Hematopoietic multipotent progenitor cell treated with erythropoietin and hydrocortisone succinate and interleukin-3 and kit ligand, for 17 days (in vitro differentiated cells): ENCODE measurements at places on chromosomes 5 and 9.
A peak's percentile ranks its signal among the peaks of the same experiment; 100 is the strongest.

DNA sequence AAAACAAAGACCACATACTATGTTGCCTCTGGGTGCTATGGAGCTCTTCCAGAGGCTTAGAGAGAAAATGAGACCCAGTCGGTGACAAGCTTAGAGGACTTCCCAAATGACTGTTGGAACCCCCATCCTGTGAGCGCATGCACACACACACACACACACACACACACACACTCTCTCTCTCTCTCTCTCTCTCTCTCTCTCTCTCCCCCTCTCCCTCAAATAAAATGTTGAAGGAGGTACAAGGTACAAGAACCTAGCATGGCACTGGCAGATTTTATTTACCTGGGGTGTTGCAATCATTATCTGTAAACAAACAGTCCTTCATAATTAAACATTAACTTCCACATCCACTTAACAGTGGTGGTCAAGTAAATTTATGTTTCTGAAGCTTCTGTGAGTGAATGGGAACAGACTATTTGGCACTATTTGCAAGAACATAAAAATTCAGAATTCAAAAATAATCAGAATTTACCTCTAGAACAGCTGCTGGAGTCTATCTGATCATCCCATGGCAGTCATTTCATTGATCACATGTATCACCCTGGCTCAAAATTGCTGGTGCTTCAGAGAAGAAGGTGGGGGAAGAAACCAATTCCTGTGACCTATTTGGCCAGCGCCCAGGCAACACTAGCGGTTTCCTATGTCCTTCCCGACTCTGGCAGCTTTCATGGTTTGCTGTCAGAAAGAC, 24.9 kb downstream of the TRPM3 start:
- DNase-seq, result no peak

DNA sequence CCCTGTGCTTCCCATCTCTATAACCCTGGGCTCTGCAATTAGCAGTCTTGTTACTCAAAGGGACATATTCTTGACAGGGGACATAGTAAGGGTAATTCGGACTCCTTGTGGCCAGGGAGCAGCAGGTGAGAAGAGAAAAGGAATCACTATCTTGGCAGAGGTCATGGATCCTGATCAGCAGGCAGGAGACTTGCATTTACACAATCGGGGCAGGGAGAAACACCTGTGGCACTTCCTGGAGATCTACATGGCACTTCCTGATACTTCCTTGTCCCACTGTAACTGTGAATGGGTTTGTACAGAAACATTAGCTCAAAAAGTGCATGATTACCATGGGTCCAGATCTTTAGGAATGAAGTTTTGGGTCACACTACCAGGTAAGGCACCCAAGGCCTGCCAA, 29.2 kb downstream of the DEPDC1B start:
- no peak for DNase-seq

DNA sequence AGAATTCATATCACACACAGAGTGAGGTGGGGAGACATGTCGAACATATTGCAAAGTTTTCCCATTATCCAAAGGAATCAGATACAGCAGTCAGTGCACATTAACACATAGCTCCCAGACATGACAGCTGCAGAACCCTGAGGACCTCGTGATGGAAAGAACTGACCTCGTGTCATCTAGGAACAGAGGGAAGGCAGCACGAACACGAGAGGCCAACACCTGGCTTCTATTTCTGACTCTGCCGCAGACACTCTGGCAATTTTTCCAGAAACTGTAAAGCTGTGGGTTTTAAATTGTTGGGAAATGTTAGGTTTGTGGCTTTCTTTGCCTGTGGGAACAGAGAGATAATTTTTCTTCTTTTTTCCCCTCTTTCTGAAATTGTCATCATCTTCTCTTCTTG, 315.0 kb upstream of the PIK3R1 start:
- DNase-seq, result no peak

- peak; percentile 80 for DNase-seq
Measured at GRCh38 chr9:128702445-128702948, at the start of gene PKN3. TSS of gene PKN3 (plus strand) at chr9:128702503. CDS start at chr9:128702916, 413 bp downstream.

DNA sequence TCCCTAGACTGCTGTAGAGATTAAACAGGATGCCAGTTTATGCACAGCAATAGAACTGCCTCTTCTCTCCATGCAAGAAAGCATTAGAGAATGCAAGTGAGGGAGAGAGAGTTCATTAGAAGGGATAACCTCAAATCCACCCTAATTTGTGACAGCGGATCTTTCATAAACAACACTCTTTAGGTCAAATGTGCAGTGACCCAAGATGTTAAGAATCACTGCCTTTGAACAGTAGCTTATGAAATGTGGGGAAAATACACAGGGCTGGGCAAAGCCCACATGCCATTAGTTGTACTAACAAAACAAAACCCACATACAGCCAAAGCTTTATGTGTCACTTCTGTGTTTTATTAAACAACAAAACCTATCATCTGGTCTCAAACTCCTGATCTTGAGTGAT, 36.2 kb upstream of the POU4F3 start:
- no peak for DNase-seq

DNA sequence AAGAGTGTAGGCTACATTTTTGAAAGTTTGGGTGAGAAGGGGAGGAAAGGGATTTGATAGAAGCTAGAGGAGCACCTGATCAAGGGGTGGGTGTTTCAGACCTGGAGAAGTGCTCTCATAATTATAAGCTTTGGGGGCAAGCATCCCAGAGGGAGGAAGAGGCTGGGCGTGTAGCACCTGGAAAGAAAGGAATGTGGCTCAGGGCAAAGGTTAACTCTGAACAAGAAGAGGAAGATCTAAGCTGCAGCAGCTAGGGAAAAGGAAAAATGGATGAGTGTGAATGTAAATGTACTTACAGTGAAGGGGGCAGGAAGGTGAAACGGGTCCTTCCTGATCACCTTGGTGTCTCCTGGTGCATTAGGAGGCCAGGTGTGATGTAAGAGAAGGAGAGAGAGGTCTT, 49.8 kb upstream of the ANKRD55 start:
- no peak for DNase-seq

GRCh38 chr5:134511796-134512660, 13.4 kb upstream of the JADE2 start:
- no peak for DNase-seq

GRCh38 chr5:11814373-11814772, 89.9 kb downstream of the CTNND2 start:
- no peak for DNase-seq

GRCh38 chr9:136945333-136946227, 537 bp downstream of the C8G start:
- DNase-seq, result no peak

DNA sequence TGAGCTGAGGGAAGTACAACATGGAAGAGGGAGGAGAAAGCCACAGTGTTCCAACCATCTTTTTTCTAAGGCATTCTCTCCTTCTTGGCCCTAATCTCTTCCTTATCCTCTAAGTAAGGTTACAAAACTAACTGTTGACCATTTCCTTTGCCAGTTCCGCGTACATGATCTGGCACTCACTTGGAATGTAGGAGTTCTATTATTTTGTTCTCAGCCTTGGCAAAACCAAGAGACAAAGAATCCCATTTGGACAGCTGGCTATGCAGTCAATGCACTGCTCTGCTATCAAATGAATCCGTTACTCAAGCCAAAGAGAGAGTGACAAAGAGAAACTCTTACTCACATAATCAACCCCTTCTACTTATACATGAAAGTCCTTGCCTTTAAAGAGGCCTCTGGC, 410.3 kb downstream of the DTWD2 start:
- no peak for DNase-seq

DNA sequence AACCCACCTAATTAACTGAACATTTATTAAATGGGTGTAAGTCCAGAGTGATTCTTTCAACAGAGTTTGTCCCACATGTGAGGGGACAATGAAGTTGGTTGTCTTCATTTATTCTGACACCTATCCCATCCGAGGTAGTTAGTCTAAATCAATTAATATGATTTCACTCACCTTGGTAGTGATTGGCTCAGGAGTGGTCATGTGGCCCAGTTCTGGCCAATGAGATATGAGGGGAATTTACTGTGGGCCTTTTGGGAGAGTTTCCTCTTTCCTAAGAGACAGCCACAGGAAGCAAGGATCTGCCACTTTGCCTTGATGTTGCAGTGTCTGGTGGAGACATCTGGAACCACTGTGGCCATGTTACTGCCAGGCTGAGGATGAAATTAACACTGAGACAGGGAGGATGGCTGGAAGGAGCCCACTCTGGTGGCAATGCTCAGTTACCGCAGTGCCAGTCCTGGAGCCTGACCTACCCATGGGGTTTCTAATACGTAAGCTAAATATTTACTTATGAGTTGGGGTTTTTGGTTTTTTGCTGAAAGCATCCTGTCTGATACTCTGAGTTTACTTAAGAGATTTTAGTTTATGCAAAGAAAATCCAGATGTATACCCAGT, 118.6 kb downstream of the FGF18 start:
- no peak for DNase-seq

GRCh38 chr9:35695943-35696401, 6.2 kb upstream of the TPM2 start:
- DNase-seq, result no peak

GRCh38 chr9:81906671-81907070, 21.6 kb upstream of the SPATA31D4 start:
- no peak for DNase-seq

DNA sequence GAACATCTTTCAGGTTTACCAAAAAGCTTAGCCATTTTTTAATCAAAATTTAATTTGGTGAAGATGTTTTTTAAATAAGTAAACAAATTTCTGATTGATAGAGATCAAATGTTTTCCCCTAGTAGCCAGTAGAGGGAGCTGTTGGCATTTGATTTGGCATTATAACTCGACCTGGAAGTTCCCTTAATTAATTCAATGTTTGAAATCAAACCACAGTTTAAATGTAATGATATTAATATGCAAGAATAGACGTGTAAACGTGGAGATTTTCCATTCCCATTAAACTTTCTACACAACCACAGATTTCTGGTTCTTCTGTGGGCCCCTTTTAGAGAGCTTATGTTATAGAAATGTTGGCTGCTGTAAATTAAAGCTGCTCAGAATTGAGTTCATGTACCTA, 148.1 kb upstream of the MPDZ start:
- peak; percentile 44 for DNase-seq

- no peak for DNase-seq
Measured at GRCh38 chr5:158898185-158899177, 201.2 kb downstream of the EBF1 start.

GRCh38 chr9:76581731-76582130, 122.7 kb downstream of the GCNT1 start:
- DNase-seq, result no peak

- DNase-seq, result no peak
Measured at GRCh38 chr9:4137681-4138099, 162.2 kb downstream of the GLIS3 start.

- no peak for DNase-seq
Measured at GRCh38 chr9:37562826-37563225, 13.4 kb downstream of the FBXO10 start.

- DNase-seq, result no peak
Measured at GRCh38 chr5:654071-654778, 38.9 kb downstream of the TPPP start.

DNA sequence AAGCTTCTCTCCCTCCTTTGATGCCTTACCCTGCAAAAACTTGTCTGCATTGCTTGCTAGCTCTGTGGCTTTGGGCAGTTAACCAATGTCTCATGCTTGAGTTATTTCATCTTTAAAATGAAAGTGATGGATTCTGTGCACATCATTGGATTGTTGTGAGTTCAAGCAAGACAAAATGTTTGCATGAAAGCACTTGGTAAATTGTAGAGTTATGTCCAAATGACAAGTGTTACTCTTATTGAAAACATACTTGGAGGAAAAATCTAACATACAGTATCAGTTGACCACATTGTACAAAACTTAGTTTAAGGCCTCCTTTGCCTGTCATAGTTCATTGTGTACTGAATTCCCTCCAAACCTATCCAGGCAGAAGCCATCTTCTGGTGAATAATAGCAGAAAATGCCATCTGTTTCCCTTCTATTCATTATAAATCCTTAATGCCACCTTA, 30.0 kb downstream of the TGFBR1 start:
- no peak for DNase-seq

DNA sequence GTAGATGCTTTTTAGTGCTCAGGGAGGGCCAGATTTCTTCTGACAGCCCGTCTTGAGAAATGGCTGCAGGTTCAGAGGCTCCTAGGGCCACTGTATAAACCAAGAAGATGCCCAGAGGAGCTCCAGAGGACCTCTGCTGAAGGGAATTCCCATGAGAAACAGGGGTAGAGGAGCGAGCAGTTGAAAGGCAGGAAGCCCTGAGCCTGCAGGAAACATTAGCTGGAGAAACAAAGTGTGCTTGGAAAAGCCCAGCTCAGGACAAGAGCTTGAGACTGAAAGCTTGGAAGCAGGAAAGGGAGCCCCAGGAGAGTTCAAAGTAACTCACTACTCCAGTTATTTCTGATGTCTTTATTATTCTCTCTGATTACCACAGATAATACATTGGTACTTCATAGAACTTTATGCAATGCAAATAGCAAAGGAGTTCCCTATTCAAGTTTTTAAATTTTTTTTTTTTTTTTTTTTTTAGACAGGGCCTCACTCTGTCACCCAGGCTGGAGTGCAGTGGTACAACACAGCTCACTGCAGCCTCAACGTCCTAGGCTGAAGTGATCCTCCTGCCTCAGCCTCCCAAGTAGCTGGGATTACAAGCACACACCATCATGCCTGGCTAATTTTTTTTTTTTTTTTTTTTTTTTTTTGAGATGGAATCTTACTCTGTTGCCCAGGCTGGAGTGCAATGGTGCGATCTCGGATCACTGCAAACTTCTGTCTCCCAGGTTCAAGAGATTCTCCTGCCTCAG, 16.5 kb downstream of the HBEGF start:
- DNase-seq, result no peak

DNA sequence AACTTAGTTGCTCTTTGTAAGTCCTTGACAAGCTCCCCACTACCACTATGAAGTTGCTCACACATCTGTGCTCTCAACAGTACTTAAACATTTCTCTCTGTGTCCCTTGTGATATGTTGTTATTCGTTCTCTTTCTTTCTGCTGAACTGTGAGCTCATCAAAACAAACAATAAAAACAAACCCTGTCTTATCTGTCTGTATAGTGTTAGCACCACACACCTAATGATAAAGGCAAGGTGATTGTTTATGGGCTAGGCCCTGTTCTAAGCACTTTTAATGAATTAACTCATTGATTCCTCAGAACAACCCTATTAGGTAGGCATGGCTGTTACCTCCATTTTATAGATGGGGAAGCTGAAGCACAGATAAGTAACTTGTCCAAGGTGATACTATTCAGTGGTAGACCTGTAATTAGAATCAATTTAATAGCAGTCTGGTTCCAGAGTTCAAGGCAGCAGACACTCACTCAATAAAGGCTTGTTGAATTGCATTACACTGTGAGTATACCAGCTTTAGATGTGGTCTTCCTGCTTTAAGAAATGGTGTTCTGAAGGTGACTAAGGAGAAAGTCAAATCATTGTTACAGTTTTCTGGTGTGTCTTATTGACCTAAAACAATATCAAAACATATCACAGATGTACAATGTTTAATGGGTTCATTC, 153.6 kb upstream of the ELL2 start:
- DNase-seq, result no peak
